Stimulated activated CD4-positive, alpha-beta T cell treated with anti-CD3 and anti-CD28 coated beads, Interleukin-1b, Interleukin-23, amount 100 ng/mL, for 24 hours (primary cell): ENCODE measurements at places on chromosomes 11 and 22.

DNA sequence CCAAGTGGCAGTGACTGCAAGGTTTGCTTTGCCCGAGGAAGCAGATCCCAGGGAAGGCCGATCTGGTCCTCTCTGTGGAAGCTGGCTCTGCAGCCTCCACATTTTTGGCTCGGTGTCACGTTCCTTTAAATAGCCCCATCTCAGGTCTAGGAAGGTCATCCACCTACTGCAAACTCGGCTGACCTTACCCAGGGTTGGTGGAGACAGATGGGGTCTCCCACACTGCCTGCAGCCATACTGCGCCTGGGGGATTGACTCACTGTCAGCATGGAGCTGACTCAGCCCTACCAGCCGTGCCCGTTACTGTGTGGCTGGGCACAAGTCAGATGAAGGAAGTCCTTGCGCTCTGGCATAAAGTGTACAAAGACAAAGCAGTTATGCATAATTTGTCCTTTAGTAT, 16.9 kb downstream of the CDPF1 start:
- no peak for DNase-seq

DNA sequence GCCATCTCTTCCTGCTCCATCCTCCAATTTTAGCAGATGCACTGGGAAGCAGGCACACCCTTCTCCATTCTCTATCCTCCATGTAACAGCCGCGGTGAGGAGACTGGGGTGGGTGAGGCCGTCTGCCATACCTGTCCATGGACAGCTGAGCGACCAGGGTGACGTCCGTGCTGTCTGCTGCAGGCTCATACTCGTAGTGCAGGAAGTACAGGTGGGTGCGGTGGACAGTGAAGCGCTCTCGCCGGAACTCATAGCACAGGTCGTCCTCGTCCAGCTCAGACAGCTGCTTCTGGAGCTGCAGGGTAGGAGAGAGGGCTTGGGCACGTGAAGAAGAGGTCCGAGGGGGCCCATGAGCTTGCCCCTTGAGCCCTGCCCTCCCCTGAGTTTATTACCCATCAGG, 257.8 kb upstream of the SYN3 start:
- no peak for DNase-seq

DNA sequence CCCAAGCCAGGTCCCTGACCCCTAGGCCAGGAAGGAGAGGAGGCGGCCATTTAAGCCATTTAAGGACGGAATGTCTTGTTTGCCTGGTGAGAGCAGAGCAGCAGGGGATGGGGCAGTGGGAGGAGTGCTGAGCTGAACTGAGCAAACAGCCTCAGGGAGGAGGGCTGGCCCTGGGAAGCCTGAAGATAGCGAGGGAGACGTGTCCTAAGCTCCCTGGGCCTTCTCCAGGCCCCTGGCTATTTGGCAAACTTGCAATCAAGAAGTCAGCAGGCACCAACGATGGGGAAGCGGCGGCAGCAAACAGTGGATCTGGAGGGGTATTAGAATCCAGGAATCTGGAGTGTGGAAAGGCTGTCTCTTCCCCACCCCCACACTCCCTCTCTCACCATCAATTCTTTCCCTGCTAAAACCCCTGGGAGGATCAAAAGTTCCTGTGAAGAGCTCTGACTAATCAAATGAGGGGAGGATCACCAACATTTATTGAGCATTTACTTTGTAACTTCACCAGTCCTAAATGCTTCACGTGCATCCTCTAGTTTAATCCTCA, 8.8 kb downstream of the BCL9L start:
- no peak for DNase-seq

- DNase-seq: no peak
These were observed 39.0 kb upstream of the MMP20 start for GRCh38 chr11:102664001-102664752.

- DNase-seq: no peak
These were observed 16.3 kb downstream of the CTNND1 start for GRCh38 chr11:57777969-57778317.

- no peak for DNase-seq
These were observed at the start of gene OR5B12 for GRCh38 chr11:58442136-58442535. TSS of gene OR5B12 (minus strand) at chr11:58442236. CDS start at chr11:58440151, 2,085 bp downstream.

DNA sequence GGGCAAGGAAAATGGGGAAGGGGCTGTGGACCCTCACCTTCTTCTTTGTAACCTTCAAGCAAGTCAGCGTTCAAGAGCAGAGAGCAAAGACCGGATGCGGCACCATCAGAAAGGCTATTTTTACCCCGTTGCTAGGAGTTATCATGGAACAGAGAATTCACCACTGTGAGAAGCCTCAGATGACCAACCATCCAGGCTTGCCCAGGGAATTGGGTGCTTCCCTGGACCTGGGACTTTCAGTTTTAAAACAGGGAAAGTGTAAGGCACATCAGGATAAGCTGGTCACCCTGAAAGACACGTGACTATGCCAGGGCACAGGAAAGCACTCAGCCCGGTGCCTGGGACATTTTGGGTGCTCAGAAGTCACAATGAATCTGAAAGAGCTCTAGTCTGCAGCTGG, 10.4 kb downstream of the GALNT18 start:
- no peak for DNase-seq

GRCh38 chr11:19101796-19102520, 15.0 kb upstream of the ZDHHC13 start:
- DNase-seq: no peak

GRCh38 chr22:47397673-47398072, 635.2 kb downstream of the TBC1D22A start:
- no peak for DNase-seq

GRCh38 chr22:48713272-48714205, 1114.1 kb downstream of the BRD1 start:
- no peak for DNase-seq

DNA sequence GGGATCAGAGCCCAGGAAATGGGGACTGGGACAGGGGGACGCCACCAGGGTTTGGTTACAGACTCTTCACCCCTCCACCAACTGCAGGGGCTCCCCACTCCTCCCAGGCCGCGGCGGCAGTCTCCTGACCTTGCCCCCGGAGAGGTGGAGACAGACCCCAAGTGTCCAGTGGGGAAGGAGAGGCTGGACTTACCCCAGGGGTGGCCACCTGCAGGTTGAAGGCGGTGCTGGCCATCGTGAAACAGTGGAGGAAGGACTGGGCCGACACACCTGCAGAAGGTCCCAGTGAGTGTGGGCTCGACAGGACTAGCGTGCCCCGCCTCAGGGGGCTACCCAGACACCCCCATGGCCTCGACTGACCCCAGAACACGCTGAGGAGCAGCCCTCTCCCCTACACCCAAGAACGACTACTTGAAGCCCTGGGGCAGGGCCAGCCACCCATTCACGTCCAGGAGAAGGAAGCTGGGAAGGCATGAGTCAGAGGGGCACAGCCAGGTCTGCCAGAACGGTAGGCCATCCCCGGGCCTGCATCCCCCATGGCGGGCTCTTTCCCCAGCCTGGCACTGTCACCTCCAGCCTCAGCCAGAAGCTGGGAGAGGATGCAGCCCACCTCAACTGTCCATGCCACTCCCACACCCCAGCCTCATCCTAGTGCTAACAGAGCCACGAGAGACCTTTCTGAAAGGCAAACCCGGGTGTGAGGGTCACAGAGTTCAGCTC, 2.3 kb downstream of the GATD1 start:
- DNase-seq: no peak
